ENCODE measurements at places on chromosomes 1 and 21. TPM values are rescaled to one million over a fixed set of nuclear protein-coding genes. Genes with fewer than 3 reads are reported as not detected.

The TMEM240 gene
- total RNA-seq, result 1.1 TPM

The C1orf35 gene
- total RNA-seq, result 8.1 TPM

The LHX8 gene
- total RNA-seq, result not detected

The ANGPTL1 gene
- 0.22 TPM for total RNA-seq

The SNX27 gene
- total RNA-seq, result 10.0 TPM

The PPFIA4 gene
- total RNA-seq, result under 0.01 TPM

The TNFRSF18 gene
- 0.22 TPM for total RNA-seq

The PODN gene
- total RNA-seq, result 0.22 TPM

The HMGCS2 gene
- total RNA-seq, result not detected

The CD1C gene
- not detected for total RNA-seq

The SLC16A4 gene
- 0.20 TPM for total RNA-seq

The PRAMEF18 gene
- total RNA-seq, result not detected

The SYT11 gene
- 15.5 TPM for total RNA-seq

The BCAN gene
- total RNA-seq, result not detected

The ERG gene
- 50.8 TPM for total RNA-seq

The RBP7 gene
- not detected for total RNA-seq

The DLGAP3 gene
- total RNA-seq, result under 0.01 TPM

The GSTM5 gene
- total RNA-seq, result not detected

The HOOK1 gene
- not detected for total RNA-seq

The KIAA1614 gene
- total RNA-seq, result 1.5 TPM

The FAAH gene
- total RNA-seq, result 1.6 TPM

The RCSD1 gene
- 99.8 TPM for total RNA-seq

The HLX gene
- total RNA-seq, result 1.4 TPM

The SOX13 gene
- total RNA-seq, result 5.7 TPM

The NTNG1 gene
- not detected for total RNA-seq

All from lung microvascular endothelial cell (primary cell).